ENCODE measurements at places on chromosomes 11 and 22.

DNA sequence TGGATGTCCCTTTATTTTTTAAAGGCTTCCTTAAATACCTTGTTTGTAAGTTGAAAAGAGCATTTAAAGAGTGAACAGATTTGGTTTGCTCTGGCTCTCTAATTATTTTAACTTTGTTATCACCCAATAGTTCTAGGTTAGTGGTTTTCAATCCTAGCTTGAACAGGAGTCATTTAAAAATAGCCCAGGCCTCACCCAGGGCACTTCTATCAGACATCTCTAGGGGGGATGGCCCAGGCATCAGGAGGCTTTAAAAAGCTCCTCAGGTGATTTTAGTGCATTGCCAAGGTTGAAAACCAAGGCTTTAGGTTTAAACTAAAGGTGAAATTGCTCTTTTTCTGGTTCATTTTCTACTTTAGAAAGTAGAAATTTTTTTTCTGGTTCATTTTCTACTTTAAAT lies 8.3 kb downstream of the CAT start:
- DNase-seq, result no peak

DNA sequence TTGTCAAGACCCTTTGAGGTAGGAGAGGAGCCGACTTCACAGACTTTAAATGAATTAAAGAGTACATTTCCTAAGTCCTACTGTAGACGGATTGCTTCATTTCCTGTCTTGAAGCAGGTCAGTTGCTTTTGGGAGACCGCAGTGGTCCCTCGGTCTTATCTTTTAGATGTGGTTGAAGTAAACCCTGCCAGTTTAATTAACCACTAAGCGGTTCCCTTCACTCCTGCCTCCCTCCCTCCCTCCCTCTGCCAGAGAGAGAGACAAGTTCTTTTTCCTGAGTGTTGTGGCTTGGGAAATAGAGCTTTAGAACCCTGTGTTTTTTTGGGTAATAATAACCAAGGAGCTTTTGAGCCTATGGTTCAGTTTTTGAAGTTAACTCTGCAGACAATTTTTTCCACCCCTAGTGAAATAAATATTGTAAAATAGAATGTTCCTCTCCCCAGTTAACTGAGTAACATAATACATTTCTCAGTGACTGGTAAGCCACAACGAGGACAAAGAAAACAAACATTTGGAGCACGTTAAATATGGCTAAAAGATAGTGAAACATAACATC lies 147.5 kb downstream of the LDLRAD3 start:
- DNase-seq, result no peak

GRCh38 chr11:45245218-45246045 lies 40.7 kb downstream of the SYT13 start:
- no peak for DNase-seq

DNA sequence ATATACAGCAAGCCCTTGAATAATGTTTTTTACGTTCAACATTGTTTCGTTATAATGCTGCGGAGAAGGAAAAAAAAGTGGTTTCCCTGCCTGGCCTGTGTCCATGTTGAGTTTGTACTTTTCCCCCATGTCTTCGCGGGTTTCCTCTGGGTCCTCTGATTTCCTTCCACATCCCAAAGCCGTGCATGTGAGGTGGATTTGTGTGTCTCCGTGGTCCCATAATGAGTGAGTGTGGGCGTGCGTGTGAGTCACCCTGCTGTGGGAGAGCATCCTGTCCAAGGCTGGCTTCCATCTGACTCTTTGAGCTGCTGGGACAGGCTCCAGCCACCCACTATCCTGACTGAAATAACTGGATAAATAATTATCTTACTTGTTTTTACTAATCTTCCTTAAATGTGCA lies 29.6 kb upstream of the SNX19 start:
- DNase-seq, result no peak

GRCh38 chr22:37515901-37516300 lies 3.3 kb downstream of the CARD10 start:
- no peak for DNase-seq

GRCh38 chr11:101045415-101045814 lies 84.2 kb downstream of the PGR start:
- no peak for DNase-seq

DNA sequence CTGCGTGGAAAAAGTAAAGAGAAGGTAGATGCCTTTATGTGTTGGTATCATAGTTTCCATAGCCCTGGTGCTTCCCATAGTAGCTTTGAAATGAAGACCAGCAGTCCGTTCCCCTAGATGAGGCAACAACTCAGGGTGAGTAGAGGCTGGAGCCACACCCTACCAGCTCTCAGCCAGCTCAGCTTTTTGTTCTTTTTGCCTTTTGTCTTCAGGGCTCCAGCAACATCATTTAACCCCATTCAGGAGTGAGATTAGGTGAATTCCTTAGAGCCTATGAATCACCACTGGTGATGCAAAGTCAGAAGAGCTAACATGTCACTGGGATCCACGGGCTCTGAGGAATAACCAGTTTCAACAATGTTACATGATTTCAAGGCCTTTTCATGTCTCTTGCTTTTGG lies 14.0 kb upstream of the SESN3 start:
- DNase-seq, result peak; percentile 22

GRCh38 chr11:71502871-71503435 lies 24.1 kb upstream of the KRTAP5-7 start:
- no peak for DNase-seq

- DNase-seq, result no peak
These were observed 15.8 kb downstream of the CCDC134 start for GRCh38 chr22:41816241-41816640.

- DNase-seq, result peak; percentile 34
These were observed 4.4 kb downstream of the NAALADL1 start for GRCh38 chr11:65053827-65054508.

DNA sequence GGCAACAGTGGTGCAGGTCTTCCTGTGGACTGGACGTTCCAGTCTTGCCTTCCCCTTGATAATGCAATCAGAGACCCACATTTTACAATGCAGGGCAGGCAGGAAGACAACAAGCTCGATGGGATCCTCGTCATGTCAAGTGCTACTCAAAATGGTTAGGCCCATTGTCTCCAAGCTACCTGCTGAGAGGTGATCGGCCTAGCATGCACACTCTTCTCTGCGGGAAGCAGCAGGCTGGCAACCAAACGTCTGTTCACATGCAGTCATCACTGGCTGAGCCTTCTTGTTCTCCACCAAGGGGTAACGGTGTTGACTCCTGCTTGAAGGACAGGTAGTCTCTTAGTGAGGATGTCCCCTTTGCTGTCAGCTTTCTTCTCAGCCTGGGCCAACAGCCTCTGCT lies 25.5 kb upstream of the CD82 start:
- no peak for DNase-seq

GRCh38 chr11:13010749-13011465 lies 1.8 kb downstream of the RASSF10 start:
- no peak for DNase-seq

GRCh38 chr11:47599902-47600301 lies 5.7 kb upstream of the C1QTNF4 start:
- DNase-seq, result no peak

- no peak for DNase-seq
These were observed 4.5 kb downstream of the RIN1 start for GRCh38 chr11:66331542-66332370.

- no peak for DNase-seq
These were observed 10.2 kb downstream of the FUT4 start for GRCh38 chr11:94553938-94554337.

DNA sequence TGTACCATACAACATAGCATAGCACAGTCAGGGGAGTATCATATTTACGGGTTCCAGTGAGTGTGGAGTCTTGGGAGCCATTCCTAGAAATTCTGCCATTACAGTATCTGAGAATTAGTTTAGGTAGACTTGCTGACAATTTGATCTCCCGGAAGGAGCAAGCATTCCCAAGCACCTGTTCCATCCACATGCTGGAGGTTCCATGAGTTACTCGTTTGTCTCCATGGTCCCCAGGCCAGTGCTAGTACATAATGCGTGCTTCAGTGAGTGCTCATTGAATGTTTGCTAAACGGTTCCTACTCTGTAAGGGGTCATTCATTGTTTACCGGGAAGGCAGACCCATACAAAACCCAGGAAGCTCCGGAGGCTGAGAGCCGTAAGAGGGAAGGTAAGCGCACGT lies 27.4 kb upstream of the MYOD1 start:
- DNase-seq, result no peak

- DNase-seq, result no peak
These were observed 17.9 kb upstream of the B4GALNT4 start for GRCh38 chr11:351411-351810.

DNA sequence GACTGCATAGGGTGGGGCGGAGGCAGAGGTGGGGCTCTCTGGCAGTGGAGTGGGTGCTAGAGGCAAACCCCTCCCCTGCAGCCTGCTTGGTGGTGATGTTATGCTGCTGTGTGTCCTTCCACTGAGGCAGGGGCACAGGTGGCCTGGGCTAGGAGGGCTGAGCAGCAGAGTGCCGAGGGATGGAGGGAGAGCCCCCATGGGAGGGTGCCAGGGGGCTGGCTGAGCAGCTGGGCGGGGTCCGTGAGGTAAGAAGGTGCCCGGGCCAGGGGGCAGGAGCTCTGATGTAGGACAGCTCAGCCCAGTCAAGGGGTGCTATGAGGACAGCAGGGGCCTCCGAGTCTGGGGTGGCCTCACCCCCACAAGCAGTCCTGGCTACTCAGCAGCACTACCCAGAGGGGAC lies 4.2 kb downstream of the CLDN5 start:
- DNase-seq, result no peak

DNA sequence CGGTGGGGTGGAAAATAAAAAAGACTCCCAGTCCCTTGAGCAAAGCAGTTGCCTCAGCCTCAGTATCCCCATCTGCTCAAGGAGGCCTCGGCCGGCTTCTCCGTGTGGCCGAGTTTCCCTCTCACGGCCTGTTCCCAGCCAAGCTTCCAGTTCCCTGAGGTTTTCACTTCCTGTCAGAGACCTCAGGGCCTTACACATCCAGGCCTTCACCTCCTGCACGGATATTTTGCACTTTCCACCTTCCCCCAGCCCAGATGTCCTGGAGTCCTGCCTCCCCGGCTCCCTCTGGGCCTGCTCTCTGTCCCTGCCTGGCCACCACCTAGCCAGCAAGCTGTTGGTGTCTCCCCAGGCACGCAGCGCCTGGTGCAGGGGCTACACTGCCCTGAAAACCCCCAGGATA lies 41.1 kb upstream of the CD82 start:
- DNase-seq, result no peak

- no peak for DNase-seq
These were observed 136.8 kb downstream of the KIF18A start for GRCh38 chr11:27971171-27971570.

DNA sequence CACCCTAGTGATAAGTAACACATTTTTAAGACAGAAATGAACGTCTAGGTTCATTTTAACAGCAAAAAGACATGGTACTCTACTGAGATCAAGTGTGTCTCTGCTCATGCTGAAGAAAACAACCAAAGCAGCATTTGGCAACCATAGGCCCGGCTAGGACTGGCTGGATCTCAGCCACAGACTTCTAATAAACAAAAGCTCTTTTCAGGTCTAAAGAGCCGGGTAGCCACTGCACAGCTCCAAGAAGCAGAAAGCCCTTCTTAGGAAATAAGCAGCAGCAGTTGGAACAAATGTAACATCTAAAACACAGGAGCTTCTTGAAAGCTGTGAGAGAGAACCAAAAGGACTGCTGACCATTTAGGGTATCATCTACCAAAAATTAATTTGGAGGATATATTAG lies 37.6 kb downstream of the PITPNB start:
- DNase-seq, result no peak

DNA sequence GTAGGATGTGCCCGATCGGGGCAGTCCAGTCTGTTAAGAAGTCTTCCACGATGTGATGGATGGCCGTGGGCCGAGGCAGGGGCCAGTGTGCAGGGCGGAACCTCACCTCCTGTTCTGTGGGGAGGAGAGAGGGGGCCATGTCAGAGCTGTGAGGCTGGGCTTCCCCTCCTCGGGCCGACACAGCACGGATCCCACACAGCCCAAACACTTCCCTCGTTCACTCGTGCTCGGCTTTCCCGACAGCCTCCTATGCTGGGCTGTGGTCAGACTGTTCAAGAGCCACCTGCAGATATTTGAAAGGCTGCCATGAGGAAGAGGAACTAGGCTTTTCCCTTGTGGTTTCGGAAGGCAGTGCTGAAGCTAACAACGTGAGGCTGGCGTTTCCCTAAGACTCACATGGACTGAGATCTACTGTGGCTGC lies 12.3 kb upstream of the TXN2 start:
- DNase-seq, result no peak

DNA sequence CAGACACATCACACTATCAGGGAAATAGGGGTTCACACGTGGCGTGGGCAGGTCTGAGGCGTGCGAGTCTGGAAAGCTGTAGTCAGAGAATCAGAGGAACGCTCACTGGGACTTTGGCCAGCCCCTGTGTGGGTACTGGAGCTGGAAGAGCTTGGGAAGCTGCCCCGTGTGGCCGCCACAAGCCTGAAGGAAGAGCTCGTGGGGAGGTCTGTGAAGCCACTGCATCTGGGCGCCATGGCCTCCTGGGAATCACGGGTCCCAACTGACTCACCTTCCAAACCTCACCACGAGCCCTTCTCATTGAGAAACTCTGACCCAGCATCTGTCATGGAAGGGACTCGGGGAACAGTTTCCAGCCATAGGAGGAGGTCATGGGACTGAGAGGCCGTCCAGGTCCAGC lies 5.9 kb upstream of the MRGPRF start:
- no peak for DNase-seq

DNA sequence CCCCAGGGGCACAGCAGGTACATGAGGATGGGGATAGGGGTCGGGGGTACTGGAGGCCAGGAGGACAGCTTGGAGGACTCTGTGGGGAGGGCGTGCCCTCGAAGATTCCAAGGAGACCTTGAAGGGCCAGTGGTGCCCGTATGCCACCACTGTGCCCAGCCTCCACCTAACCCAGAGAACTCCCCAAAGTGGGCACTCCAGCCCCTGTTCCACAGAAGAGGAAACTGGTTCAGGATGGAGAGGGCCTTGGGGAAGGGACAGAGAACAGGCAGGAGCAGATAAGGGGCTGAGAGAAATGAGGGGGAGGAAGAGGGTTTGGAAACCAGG lies 2.2 kb upstream of the PHLDA2 start:
- DNase-seq, result no peak

- DNase-seq, result no peak
These were observed 13.9 kb downstream of the CSRP3 start for GRCh38 chr11:19187833-19188258.

GRCh38 chr22:35957589-35957988 lies 71.0 kb downstream of the RBFOX2 start:
- DNase-seq, result no peak

DNA sequence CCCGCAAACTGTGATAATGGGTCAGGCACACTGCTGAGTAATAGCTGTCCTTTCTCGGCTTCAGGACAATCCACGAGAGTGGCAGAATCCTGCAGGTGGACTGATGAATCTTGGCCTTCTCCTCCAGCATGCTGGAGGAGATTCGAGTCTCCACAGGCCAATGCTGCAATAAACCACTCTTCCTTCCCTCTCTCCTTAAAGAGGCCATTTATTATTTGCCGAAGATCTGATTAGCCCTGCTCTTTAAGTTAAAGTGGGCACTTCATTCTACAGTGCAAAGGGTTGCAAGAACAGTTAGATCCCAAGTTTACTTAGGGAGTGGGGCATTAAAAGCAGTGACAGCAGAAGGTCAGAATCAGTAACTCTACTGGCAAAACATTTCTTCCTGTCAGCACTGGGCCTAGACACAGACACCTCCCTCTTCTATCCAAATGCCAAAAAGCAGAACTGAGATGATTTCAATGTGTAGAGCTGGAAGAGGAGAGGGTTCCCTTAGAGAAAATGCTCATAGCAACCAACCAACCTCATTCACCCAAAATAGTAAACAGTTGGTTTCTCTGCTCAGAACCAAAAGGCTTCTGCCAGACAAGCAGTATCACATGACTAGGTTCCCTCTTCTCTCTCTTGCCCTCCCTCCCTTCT lies 121.7 kb downstream of the SGSM3 start:
- DNase-seq, result peak; percentile 53

Data from CD4-positive, alpha-beta T cell treated with Interferon alpha-2 for 1 hour (primary cell).